Ureter (tissue), 1 donor: ENCODE measurements at places on chromosomes 12 and 14. TPM values are rescaled to one million over a fixed set of nuclear protein-coding genes. Genes with fewer than 3 reads are reported as not detected.

TMEM63C gene
- 0.55 TPM for total RNA-seq

SOAT2 gene
- 0.18 TPM for total RNA-seq

PIK3C2G gene
- total RNA-seq, result 1.4 TPM

AHNAK2 gene
- 34.5 TPM for total RNA-seq

ACOT4 gene
- total RNA-seq, result 4.7 TPM

TEX22 gene
- 6.2 TPM for total RNA-seq

FOS gene
- total RNA-seq, result 158 TPM

TPPP2 gene
- 0.62 TPM for total RNA-seq

CCDC60 gene
- 4.8 TPM for total RNA-seq

SSPN gene
- total RNA-seq, result 38.5 TPM

NANOG gene
- 2.5 TPM for total RNA-seq

A2ML1 gene
- 5.9 TPM for total RNA-seq

KERA gene
- total RNA-seq, result not detected

CCDC184 gene
- 5.6 TPM for total RNA-seq

PRR4 gene
- 7.3 TPM for total RNA-seq

CIROP gene
- not detected for total RNA-seq

ZNF641 gene
- total RNA-seq, result 35.3 TPM

E2F7 gene
- 1.7 TPM for total RNA-seq

FLRT2 gene
- total RNA-seq, result 25.5 TPM

LRRK2 gene
- total RNA-seq, result 12.7 TPM

GRIP1 gene
- total RNA-seq, result 31.1 TPM

INSM2 gene
- total RNA-seq, result not detected

RNASE2 gene
- total RNA-seq, result 1.1 TPM

COX8C gene
- not detected for total RNA-seq

MAP3K9 gene
- total RNA-seq, result 14.0 TPM
